ENCODE measurements at places on chromosomes 16 and 17.

GRCh38 chr16:57966204-57966771 lies 4.6 kb downstream of the CNGB1 start:
- H3K4me3 ChIP-seq: no peak overlapping the region
- H3K27me3 ChIP-seq: no peaks in the 10 kb centered on the region
- no peaks in the 10 kb centered on the region for H3K36me3 ChIP-seq
- no peak for DNase-seq
- H3K4me1 ChIP-seq: no peaks in the 10 kb centered on the region

GRCh38 chr16:66342294-66342900 lies 24.1 kb upstream of the CDH5 start:
- H3K27ac ChIP-seq: no peak overlapping the region
- DNase-seq: no peak
- no peak overlapping the region for H3K4me3 ChIP-seq
- no peaks in the 10 kb centered on the region for H3K27me3 ChIP-seq

- H3K36me3 ChIP-seq: no peaks in the 10 kb centered on the region
- no peak overlapping the region for H3K27ac ChIP-seq
- DNase-seq: no peak
- no peaks in the 10 kb centered on the region for H3K27me3 ChIP-seq
- H3K4me3 ChIP-seq: no peak overlapping the region
- no peaks in the 10 kb centered on the region for H3K4me1 ChIP-seq
Measured at GRCh38 chr16:79826732-79827475, 226.4 kb upstream of the MAF start.

GRCh38 chr17:4711661-4712181 lies 1.3 kb downstream of the ARRB2 start:
- peaks cover 10% of the 10 kb centered on the region for H3K36me3 ChIP-seq
- H3K27me3 ChIP-seq: no peaks in the 10 kb centered on the region
- peaks cover 53% of the 10 kb centered on the region for H3K4me1 ChIP-seq
- H3K4me3 ChIP-seq: peak overlapping the region; percentile 81

DNA sequence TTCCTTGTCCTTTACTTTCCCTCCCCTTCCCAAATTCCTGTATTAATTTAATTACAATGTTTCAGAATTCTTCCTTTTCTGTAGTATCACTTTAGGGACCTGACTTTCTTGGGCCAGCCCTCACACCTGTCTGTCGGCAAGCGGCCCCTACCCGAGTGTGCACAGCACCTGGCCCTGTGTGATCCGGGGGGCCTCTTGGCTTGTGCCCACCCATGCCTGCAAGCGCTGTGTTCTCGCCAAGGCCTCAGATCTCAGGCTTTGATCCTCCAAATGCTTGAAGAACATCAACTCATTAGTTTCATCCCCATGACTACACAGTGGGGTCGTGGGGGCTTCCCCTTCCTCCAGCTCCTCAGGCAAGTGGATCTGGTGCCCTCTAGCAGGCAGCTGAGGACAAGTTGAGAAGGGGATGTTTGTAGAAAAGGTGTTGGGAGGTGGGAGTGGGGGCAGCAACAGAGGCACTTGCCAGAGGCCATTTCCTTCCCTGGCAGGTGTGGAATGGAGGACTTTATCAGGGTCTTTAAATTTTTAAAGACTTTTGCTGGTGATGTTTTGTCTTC lies 15.7 kb upstream of the CDH3 start:
- DNase-seq: no peak
- no peaks in the 10 kb centered on the region for H3K27me3 ChIP-seq
- H3K36me3 ChIP-seq: no peaks in the 10 kb centered on the region
- H3K4me3 ChIP-seq: no peak overlapping the region
- H3K27ac ChIP-seq: no peak overlapping the region

GRCh38 chr16:17469011-17469740 lies 1.6 kb downstream of the XYLT1 start:
- peak overlapping the region; percentile 77 for H3K27ac ChIP-seq
- H3K27me3 ChIP-seq: no peaks in the 10 kb centered on the region
- peak overlapping the region; percentile 82 for H3K4me3 ChIP-seq
- H3K4me1 ChIP-seq: peaks cover 25% of the 10 kb centered on the region
- H3K36me3 ChIP-seq: peaks cover 5% of the 10 kb centered on the region
- DNase-seq: no peak

- no peaks in the 10 kb centered on the region for H3K36me3 ChIP-seq
- no peak overlapping the region for H3K27ac ChIP-seq
- DNase-seq: no peak
- no peak overlapping the region for H3K4me3 ChIP-seq
- no peaks in the 10 kb centered on the region for H3K4me1 ChIP-seq
Measured at GRCh38 chr16:21197112-21197511, 14.3 kb downstream of the ZP2 start.

DNA sequence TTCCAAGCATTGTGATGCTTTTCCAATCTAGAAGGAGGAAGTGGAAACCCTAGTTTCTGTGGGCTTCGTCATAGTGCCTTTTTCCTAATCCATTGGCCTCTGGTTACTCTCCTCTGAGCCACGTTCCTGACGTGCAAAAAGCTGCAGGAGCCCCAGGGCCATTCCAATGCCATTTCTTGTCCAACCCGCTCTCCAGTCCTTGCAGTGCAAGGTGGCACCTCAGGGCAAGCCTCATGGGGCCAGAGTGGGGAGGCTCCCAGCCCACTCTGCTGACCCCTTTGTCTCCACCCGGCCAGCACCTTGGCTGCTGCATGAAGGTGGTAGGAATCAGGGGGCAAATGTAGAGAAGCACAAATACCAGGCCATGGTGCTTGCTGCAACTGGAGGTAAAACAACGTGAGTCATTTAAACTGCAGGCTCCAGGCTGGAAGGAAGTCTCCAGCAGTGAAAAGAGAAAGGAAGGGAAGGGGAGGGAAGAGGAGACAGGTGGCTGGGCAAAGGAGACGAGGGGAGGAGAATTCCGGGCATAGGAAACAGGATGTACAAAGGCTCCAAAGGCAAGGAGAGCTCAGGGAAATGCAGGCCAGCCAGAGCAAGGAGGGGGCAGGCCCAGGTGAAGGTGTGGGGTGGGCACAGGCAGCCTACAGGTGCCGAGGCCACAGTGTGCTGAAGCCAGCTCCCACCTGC lies 168.2 kb upstream of the TNRC6C start:
- no peak for DNase-seq
- no peaks in the 10 kb centered on the region for H3K4me1 ChIP-seq
- H3K4me3 ChIP-seq: no peak overlapping the region
- H3K27ac ChIP-seq: no peak overlapping the region

DNA sequence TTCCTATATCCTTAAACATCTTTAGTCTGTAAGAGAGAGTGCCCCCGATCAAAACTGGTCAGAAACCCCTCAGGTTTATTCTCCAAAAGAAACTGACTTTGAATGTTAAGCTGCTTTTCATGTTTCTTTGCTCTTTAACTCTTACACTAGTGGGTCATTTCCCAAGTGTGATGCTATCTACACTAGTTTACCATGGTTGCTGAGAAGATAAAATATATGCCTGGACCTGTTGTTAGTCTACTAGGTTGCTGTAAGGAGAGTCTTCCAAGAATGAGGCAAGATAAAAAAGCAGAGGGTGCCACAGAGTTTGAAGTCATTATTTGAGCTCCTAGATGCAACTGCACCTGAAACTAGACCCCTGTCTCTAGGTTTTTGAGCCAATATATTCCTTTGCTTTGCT lies 12.2 kb upstream of the ZKSCAN2 start:
- no peak overlapping the region for H3K4me3 ChIP-seq
- no peaks in the 10 kb centered on the region for H3K27me3 ChIP-seq
- H3K36me3 ChIP-seq: no peaks in the 10 kb centered on the region
- no peak for DNase-seq
- no peak overlapping the region for H3K27ac ChIP-seq
- H3K4me1 ChIP-seq: no peaks in the 10 kb centered on the region

GRCh38 chr17:37640015-37640414 lies 3.2 kb downstream of the DDX52 start:
- no peaks in the 10 kb centered on the region for H3K27me3 ChIP-seq
- no peaks in the 10 kb centered on the region for H3K4me1 ChIP-seq
- H3K27ac ChIP-seq: no peak overlapping the region
- no peak overlapping the region for H3K4me3 ChIP-seq
- H3K36me3 ChIP-seq: peaks cover 4% of the 10 kb centered on the region

DNA sequence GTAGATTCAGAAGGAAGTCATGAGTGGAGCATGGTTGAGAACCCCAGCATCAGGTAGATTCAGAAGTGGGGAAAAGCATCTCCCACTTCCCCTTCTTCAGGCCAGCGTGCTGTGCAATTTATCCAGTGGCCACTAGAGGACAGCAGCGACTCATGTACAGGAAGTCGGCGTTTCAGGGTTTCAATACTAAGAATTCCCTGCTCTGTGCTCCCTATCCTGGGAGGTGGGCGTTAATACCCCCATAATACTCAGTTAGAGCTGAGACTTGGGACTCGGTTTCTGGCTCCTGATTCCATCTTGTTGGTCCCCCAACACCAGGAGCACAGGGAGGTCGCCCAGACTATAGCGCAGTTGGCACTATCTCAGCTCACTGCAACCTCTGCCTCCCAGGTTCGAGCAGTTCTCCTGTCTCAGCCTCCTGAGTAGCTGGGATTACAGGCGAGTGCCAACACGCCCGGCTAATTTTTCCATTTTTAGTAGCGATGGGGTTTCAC lies 75.3 kb upstream of the AMZ2 start:
- no peaks in the 10 kb centered on the region for H3K27me3 ChIP-seq
- H3K4me1 ChIP-seq: peaks cover 5% of the 10 kb centered on the region
- DNase-seq: peak; percentile 26
- H3K4me3 ChIP-seq: no peak overlapping the region
- no peak overlapping the region for H3K27ac ChIP-seq

GRCh38 chr16:49494474-49494873 lies 120.9 kb downstream of the C16orf78 start:
- peaks cover 13% of the 10 kb centered on the region for H3K4me1 ChIP-seq
- no peak overlapping the region for H3K4me3 ChIP-seq
- H3K27me3 ChIP-seq: peaks cover 13% of the 10 kb centered on the region
- no peak overlapping the region for H3K27ac ChIP-seq
- H3K36me3 ChIP-seq: no peaks in the 10 kb centered on the region

GRCh38 chr17:13129356-13129755 lies 111.5 kb upstream of the ELAC2 start:
- H3K27me3 ChIP-seq: no peaks in the 10 kb centered on the region
- H3K27ac ChIP-seq: no peak overlapping the region
- DNase-seq: no peak

DNA sequence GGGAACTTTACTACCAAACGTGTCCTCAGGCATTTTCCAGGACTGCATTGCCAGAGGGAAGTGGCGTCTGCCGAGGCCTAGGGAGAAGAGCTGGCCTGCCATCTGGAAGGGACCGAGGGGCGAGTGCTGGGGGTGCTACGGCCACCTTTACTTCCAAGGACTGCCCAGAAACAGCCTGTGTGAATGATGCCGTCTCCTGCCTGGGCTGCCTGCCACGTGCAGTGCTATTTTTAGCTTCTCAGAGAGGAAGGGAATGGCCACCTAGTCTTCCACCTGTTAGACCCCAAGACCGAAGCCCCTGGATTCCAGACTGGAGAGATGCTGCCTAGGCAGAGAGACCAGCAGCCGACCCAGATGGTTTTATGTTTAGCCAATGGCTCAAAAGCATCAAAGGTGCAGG lies 57.2 kb downstream of the VAC14 start:
- no peak overlapping the region for H3K4me3 ChIP-seq
- H3K27ac ChIP-seq: no peak overlapping the region

DNA sequence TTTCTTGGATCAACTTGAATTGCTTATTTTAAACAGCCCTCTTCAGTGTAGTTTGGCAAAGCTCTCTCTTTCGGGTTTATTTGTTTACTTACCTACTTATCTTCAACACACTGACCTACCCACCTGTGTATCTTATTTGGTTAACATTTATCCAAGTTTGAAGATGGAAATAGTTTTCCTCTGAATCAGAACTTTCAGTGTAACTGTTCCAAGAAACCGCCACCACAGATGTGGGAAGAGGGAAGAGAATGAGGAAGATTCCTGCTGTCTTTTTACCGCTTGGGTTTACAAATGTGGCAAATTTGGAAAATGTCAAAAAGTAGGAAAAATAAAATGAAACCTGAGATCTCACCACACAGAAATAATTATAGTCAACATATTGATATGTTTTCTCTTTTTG lies 115.8 kb downstream of the MSI2 start:
- DNase-seq: no peak
- H3K36me3 ChIP-seq: no peaks in the 10 kb centered on the region
- no peaks in the 10 kb centered on the region for H3K27me3 ChIP-seq
- no peak overlapping the region for H3K4me3 ChIP-seq
- peaks cover 10% of the 10 kb centered on the region for H3K4me1 ChIP-seq

- H3K36me3 ChIP-seq: no peaks in the 10 kb centered on the region
- no peak overlapping the region for H3K4me3 ChIP-seq
- H3K27ac ChIP-seq: no peak overlapping the region
- DNase-seq: no peak
- no peaks in the 10 kb centered on the region for H3K4me1 ChIP-seq
Measured at GRCh38 chr16:26212599-26212998, 520.8 kb downstream of the HS3ST4 start.

DNA sequence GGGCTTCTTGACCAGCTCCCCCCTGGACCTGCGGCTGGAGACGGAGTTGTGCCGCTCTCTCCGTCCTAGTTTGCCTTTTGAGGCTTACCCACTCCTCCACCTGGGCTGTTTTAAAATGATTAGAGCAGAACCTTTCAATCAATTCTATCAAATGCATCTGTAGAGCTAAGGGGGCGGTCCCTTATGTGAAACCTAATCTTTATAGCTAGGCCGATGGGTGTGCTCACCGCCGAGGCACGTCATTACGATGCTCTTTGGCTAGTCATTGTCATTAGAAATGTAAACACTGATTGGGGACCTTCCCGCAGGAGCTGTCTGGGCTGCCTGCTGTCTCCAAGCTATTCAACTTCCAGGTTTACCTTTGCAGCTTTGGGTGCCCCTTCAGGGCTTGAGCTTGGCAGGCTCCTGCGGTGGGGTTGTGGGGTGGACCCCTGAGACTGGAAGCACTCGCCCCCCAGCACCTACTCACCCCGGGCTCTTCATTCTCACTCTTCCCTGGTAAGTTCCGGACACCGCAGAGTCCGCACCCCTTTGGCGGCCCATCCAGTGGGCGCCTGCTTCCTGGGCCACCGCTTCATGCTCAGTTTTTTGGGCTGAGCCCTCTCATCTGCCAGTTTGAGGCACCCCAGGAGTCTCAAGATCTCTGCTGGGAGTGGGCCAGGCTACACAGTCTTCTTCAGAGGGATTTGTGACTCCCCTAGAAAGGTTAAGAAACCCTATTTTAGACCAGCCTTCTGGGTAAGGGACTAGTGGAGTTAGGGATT lies 20.9 kb upstream of the IL17C start:
- H3K4me1 ChIP-seq: peaks cover 17% of the 10 kb centered on the region
- no peak overlapping the region for H3K27ac ChIP-seq
- no peaks in the 10 kb centered on the region for H3K27me3 ChIP-seq
- peaks cover 96% of the 10 kb centered on the region for H3K36me3 ChIP-seq
- no peak overlapping the region for H3K4me3 ChIP-seq
- no peak for DNase-seq
